ENCODE measurements at places on chromosomes 6 and 20. TPM values are rescaled to one million over a fixed set of nuclear protein-coding genes. Genes with fewer than 3 reads are reported as not detected.

The NOTCH4 gene
- total RNA-seq, result 0.71 TPM

The LY86 gene
- not detected for total RNA-seq

The VPS52 gene
- 21.1 TPM for total RNA-seq

The SNHG17 gene
- total RNA-seq, result 44.4 TPM

The SDC4 gene
- total RNA-seq, result 111 TPM

The RAET1G gene
- not detected for total RNA-seq

- DNase-seq, result no peak
Measured at GRCh38 chr6:136771306-136771705, 21.0 kb downstream of the MAP3K5 start.

GRCh38 chr6:4405621-4406212 is 270.3 kb upstream of the ECI2 start:
- DNase-seq, result no peak

- no peak for DNase-seq
Measured at GRCh38 chr6:9112544-9112943, 677.2 kb upstream of the SLC35B3 start.
